ENCODE measurements at places on chromosomes 11 and 22.

GRCh38 chr11:94077552-94078293 lies 50.9 kb upstream of the PANX1 start:
- no peak for DNase-seq

DNA sequence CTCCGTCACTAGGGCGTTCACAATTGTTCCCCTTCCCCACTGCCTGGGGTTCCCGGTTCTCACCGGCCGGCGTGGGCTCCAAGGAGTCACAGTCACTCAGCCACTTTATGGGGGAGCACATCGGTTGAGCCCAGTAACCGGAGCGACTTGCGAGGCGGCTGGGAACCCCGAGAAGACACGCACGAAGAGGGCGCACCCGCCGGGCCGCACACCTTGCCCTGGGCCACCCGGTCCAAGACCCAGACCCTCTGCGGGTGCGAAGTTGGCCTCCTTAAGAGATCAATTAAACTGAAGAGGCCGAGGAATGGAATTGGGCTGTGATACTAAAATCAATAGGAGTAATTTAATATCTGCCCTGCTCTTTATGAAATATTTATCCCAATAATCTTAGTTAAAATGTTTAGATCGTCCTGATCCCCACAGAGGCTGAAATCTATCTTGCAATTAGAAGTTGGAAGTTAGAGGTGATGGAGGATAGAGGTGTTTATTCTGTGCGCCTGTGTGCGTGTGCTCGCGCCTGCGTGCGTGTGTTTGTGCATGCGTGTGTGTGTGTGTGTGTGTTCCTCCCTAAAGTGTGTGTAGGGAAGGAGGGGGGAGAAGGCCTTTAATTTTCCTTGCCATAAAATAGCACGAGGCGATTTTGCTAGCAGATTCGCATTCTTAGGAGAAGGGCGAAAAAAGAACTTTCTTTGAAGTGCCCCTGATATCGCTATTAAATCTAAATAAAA lies 954 bp upstream of the MN1 start:
- no peak for DNase-seq

DNA sequence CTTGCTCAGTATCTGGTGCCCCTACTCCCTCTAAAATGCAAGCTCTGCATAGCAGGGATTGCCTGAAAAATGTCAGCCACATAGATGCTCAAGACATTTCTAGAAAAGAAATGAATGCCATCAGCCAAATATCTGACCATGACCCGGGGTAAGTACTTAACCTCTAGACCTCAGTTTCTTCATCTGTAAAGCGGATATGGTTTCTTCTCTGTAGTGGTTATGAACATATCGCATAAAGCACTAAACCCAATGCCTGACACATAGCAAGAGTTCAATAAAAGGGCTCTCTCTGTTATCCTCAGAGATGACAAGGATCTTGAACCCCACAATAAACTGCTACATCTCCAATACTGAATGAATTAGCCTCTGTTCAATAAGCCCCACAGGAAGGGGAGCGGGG lies 122.6 kb downstream of the ABTB2 start:
- DNase-seq = no peak

- DNase-seq = no peak
These were observed 31.6 kb downstream of the SLC36A4 start for GRCh38 chr11:93166194-93166593.

GRCh38 chr11:103729617-103730016 lies 306.8 kb upstream of the DDI1 start:
- no peak for DNase-seq

DNA sequence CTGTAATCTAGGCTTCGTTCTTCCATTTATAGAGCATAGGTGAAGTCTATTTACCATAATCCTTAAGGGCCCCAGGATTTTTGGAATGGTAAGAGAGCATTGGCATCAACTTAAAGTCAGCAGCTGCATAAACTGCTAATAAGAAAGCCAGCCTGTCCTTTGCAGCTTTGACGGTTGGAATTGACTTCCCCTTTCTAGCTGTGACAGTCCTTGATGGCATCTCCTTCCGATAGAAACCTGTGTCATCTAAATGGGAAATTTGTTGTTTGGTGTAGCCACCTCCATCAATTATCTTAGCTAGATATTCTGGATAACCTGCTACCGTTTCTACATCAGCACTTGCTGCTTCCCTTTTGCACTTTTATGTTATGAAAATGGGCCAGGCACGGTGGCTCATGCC lies 58.0 kb upstream of the GLYATL1B start:
- DNase-seq = no peak

DNA sequence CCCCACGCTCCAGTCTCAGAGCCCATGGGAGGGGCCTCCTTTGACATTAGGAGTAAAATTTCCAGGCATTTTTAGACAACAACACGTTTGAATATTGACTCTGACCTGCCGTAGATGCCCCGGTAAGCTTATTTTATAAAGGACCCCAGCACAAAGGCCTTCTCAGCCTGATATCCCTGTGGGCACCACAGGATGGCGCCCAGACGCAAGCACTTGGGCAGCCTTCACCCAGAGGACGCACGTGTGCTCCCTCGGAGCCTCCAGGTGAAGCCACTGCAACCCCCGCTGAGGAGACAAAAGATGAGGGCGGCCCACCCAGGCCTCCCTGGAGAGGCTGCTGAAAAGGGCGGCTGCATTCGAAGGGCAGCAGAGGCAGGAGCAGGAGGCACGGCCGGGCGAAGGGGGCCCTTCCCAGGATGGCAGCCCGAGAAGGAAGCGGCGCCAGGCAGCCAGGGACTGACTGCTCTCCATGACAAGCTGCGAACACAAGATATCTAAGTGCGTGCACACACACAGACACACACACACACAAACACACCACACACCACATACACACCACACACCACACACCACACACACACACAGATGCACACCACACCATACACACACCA lies 15.2 kb upstream of the TH start:
- peak; percentile 45 for DNase-seq

- no peak for DNase-seq
These were observed 286.6 kb downstream of the BRD1 start for GRCh38 chr22:49540913-49541692.

GRCh38 chr22:38317995-38318715 lies 922 bp upstream of the CSNK1E start:
- peak; percentile 47 for DNase-seq

DNA sequence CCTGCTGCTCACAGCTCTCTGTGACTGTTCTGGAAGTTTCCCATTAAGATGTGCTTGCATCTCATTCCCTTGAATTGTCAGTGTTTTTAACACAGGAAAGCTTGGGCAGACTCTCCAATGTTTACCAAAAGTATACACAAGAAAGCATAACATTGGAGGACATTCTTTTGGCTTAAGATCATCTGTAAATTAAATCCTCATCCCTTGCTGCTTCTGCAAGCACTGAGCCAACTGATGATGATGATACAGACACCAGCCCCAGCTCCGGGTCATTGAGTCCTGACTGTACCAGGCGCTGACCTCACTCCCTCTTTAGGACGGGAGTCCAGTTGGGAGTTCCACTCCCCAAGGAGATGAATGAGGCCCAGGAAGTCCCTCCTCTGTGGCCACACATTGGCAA lies 23.8 kb downstream of the CD82 start:
- no peak for DNase-seq

GRCh38 chr11:71139516-71140205 lies 112.7 kb downstream of the SHANK2 start:
- no peak for DNase-seq

DNA sequence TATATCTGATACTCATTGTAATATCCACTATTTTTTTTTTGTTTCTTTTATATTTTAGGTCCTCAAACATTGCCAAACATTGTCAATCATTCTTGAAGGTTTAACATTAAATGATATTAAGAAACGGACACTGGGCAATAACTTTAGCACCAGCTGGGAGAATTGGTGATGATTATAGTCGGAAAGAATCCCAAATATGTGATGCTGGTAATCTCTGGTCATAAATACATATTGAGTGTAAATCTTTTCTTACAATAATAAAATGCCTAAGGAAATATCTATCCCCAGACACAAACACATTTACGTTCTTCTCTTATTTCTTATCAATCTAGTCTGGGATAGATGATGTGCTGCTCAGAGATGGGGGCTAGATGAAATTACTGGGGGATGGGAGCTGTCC lies 25.2 kb downstream of the OR51E2 start:
- no peak for DNase-seq

- no peak for DNase-seq
These were observed 5.1 kb upstream of the SEPTIN5 start for GRCh38 chr22:19709063-19709769.

GRCh38 chr11:64744544-64745188 lies 724 bp upstream of the RASGRP2 start:
- no peak for DNase-seq

DNA sequence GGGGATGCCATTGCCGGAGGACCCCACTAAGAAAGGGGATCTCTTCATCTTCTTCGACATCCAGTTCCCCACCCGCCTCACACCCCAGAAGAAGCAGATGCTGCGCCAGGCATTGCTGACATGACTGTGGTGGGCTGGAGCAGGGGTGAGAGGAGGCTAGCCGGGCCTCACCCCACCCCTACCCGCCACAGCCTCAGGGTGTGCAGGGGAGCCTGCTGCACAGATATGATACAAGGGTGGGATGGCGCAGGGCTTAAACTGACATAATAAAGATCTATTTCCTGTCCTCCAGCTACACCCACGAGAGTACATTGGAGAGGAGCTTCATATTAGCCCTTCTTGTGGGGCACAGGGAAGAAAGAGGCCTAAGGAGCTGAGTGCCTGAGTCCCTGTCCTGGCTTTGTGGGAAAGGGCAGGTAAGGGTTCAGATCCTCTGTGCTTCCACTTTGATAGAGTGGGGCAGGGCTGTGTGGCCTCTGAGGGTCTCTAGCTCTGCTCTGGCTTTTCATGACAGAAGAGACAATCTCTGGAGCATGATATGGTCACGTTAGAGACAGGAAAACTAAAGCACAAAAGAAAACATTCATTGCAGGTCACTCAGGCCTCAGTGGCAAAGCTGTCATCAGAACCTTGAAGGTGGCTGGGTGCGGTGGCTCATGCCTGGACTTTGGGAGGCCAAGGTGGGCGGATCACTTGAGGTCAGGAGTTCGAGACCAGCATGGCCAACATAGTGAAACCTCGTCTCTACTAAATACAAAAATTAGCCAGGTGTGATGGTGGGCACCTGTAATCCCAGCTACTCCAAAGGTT lies 12.4 kb downstream of the UCP2 start:
- no peak for DNase-seq

DNA sequence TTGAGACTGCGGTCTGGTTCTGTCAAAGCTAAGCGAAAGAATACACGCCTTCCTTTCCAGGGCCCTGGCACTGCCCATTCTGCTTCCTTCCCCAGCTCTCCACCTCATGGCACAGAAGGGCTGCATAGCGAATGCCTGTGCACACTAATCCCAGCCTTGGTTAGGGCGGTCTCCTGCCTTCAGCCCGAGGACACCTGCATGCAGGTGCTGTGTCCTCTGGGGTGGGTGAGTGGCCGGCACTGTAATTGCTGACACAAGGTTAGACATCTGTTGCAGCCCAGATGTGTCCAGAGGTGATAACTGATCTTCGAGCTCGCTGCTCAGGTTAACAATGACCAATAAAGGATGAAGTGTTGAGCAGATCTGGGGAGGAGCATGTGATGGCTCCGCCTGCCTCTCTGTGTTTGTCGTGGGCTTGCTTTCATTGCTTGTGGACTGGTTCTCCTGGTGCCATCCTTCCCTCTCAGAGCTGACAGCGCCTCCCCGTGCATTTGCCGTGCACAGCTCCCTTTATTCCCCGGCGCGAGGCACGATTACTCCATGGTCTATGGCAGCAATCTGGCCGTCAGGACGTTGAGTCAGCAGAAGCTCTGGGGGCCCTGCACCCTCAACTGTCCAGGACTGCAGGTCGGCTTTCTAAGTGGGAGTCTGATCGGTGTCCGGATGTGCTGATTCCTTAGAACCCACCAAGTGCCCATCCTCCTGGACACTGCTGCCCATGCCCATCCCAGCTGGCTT lies 1088.2 kb downstream of the BRD1 start:
- no peak for DNase-seq

- DNase-seq = no peak
These were observed 47.6 kb upstream of the PARVG start for GRCh38 chr22:44133161-44133560.

Data from NCI-H774 (cell line).